Prostate gland (tissue), 2 donors: ENCODE measurements at places on chromosomes 12 and 14. TPM values are rescaled to one million over a fixed set of nuclear protein-coding genes. Genes with fewer than 3 reads are reported as not detected.

- peak overlapping the region; percentile 32 for H3K27ac ChIP-seq
- no peak overlapping the region for H3K4me3 ChIP-seq
- no peaks in the 10 kb centered on the region for H3K4me1 ChIP-seq
- no peaks in the 10 kb centered on the region for H3K27me3 ChIP-seq
- peak; percentile 66 for DNase-seq
- H3K36me3 ChIP-seq: no peaks in the 10 kb centered on the region
Observed at GRCh38 chr12:118120579-118121363, 15.2 kb upstream of the PEBP1 start.

GRCh38 chr14:88961214-88961613 lies 136.8 kb downstream of the TTC8 start:
- H3K4me3 ChIP-seq: no peak overlapping the region
- no peak overlapping the region for H3K27ac ChIP-seq
- DNase-seq: no peak
- no peaks in the 10 kb centered on the region for H3K27me3 ChIP-seq
- no peaks in the 10 kb centered on the region for H3K36me3 ChIP-seq
- no peaks in the 10 kb centered on the region for H3K4me1 ChIP-seq

DNA sequence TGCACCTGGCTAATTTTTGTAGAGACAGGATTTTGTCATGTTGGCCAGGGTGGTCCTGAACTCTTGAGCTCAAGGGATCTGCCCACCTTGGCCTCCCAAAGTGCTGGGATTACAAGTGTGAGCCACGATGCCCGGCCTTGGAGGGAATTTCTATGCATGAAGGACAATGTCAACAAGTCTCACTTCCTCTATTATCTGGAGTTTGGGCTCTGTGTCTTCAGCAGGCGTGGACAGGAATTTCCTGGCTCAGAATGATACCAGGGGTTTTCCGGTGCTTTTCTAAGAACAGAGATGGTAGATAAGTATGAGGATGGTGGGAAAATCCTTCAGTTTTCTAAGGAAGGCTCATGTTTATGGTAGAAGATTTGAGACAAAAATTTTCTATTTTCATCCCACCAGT lies 75.0 kb upstream of the CCDC60 start:
- H3K36me3 ChIP-seq: no peaks in the 10 kb centered on the region
- no peak overlapping the region for H3K4me3 ChIP-seq
- no peaks in the 10 kb centered on the region for H3K27me3 ChIP-seq
- DNase-seq: no peak
- no peak overlapping the region for H3K27ac ChIP-seq

DNA sequence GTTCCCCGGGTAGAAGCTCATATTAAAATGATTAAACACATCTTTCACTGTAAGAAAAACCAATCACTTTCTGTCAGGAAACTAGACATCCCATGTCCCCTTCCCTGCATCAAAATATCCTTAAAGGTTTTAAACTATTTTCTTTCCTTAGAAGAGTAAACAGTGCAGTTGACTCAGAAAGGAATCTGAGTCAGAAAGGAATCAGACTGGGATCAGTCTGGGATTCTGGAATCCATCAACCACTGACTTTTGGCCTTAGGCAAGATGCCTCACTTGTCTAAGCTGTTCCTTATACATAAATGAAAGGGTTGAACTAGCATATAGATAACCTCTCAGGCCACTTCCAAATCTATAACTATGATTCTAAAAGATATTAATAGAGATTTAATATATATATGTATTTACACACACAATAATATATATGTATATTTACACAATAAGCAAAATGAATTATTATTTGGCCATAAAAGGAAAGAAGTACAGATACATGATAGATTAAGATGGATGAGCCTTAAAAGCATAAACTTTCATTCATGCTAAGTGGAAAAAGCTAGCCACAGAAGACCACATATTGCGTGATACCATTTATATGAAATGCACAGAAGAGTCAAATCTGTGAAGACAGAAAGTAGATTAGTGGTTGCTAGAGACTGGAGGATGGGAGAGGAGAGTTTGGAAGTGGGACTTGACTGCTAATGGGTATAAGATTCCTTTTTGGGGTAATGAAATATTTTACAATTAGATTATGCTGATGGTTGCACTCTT lies 114.4 kb downstream of the SLC38A1 start:
- H3K4me3 ChIP-seq: no peak overlapping the region
- no peak overlapping the region for H3K27ac ChIP-seq
- H3K4me1 ChIP-seq: no peaks in the 10 kb centered on the region
- no peaks in the 10 kb centered on the region for H3K27me3 ChIP-seq
- H3K36me3 ChIP-seq: no peaks in the 10 kb centered on the region
- no peak for DNase-seq

AREL1 gene
- 14.8 TPM for total RNA-seq

GRCh38 chr14:31278883-31279282 lies 71.3 kb upstream of the HECTD1 start:
- no peaks in the 10 kb centered on the region for H3K27me3 ChIP-seq
- no peaks in the 10 kb centered on the region for H3K4me1 ChIP-seq
- H3K36me3 ChIP-seq: no peaks in the 10 kb centered on the region
- no peak overlapping the region for H3K27ac ChIP-seq

DNA sequence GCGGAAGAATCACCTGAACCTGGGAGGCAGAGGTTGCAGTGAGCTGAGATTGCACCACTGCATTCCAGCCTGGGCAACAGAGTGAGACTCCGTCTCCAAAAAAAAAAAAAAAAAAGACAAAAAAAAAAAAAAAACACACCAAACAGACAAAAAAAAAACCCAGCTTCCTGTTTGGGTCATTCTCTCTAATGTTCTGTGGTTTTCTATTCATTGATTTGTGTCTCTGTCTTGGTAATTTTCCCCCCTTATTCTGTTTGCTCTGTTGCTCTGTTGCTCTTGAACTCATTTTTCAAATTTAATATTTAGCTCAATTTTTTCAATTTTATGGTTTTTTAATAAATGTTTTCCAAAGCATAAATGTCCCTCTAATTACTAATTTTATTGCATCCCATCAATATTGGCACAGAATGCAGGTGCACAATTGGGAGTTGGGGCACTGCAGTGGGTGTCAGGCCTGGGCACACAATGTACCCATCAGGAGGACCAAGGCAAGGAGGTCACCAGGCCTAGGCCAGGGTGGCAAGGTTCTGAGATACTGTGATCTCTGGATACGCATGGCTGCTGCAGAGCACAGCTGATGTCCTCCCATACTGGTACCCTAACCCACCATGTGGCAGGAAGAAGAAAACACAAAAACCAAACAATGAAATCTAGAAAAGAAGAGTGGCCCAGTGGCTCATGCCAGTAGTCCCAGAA lies 8.0 kb upstream of the GNPTAB start:
- no peaks in the 10 kb centered on the region for H3K4me1 ChIP-seq
- no peak overlapping the region for H3K27ac ChIP-seq
- no peaks in the 10 kb centered on the region for H3K27me3 ChIP-seq
- DNase-seq: no peak
